Right renal cortex interstitium (tissue), 3 donors: ENCODE measurements at places on chromosomes 7 and 10. TPM values are rescaled to one million over a fixed set of nuclear protein-coding genes. Genes with fewer than 3 reads are reported as not detected.

The FAM221A gene
- 17.7 TPM for polyA plus RNA-seq

The CARD11 gene
- polyA plus RNA-seq = 0.57 TPM

The TMEM26 gene
- 8.6 TPM for polyA plus RNA-seq

The ITPRID1 gene
- polyA plus RNA-seq = not detected

The SKIDA1 gene
- polyA plus RNA-seq = 10.3 TPM

The OSBPL3 gene
- 17.5 TPM for polyA plus RNA-seq

The SHH gene
- 3.1 TPM for polyA plus RNA-seq

The MUC12 gene
- polyA plus RNA-seq = not detected

The AKR1D1 gene
- polyA plus RNA-seq = 0.07 TPM

The EGR2 gene
- 2.3 TPM for polyA plus RNA-seq

The TTYH3 gene
- 68.7 TPM for polyA plus RNA-seq

The SSC4D gene
- 3.1 TPM for polyA plus RNA-seq

The AGMO gene
- 1.2 TPM for polyA plus RNA-seq

The CDH23 gene
- 0.96 TPM for polyA plus RNA-seq

The HBP1 gene
- polyA plus RNA-seq = 132 TPM

The TRDMT1 gene
- 8.3 TPM for polyA plus RNA-seq

The KLHL7 gene
- 55.4 TPM for polyA plus RNA-seq

The SLC26A3 gene
- 0.40 TPM for polyA plus RNA-seq

The TDRD1 gene
- polyA plus RNA-seq = not detected

The MAT1A gene
- 0.67 TPM for polyA plus RNA-seq
